HepG2 (cell line): ENCODE measurements at places on chromosomes 3 and 15.
A peak's percentile ranks its signal among the peaks of the same experiment; 100 is the strongest.

DNA sequence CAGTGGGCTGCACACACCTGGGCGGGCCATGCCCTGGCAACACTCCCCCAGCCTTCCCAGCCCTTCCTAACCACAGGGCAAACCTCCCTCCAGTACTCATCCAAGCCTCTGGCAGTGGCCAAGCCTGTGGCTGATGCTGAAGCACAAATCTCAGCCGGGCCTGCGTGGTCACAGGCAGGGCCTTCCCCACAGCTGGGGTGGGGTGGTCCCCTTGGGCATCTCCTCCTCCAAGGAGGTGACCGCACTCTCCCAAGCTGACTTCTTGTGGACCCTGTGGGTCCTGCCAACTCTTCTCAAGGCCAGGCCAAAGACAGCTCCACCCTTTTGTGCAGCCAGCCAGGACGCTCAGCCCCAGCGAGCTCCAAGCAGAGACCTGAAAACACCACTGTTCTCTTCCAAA lies 21.4 kb downstream of the GRAMD2A start:
- DNase-seq: no peak

- no peak for DNase-seq
These were observed 1.1 kb downstream of the SLCO2A1 start for GRCh38 chr3:134028486-134029255.

DNA sequence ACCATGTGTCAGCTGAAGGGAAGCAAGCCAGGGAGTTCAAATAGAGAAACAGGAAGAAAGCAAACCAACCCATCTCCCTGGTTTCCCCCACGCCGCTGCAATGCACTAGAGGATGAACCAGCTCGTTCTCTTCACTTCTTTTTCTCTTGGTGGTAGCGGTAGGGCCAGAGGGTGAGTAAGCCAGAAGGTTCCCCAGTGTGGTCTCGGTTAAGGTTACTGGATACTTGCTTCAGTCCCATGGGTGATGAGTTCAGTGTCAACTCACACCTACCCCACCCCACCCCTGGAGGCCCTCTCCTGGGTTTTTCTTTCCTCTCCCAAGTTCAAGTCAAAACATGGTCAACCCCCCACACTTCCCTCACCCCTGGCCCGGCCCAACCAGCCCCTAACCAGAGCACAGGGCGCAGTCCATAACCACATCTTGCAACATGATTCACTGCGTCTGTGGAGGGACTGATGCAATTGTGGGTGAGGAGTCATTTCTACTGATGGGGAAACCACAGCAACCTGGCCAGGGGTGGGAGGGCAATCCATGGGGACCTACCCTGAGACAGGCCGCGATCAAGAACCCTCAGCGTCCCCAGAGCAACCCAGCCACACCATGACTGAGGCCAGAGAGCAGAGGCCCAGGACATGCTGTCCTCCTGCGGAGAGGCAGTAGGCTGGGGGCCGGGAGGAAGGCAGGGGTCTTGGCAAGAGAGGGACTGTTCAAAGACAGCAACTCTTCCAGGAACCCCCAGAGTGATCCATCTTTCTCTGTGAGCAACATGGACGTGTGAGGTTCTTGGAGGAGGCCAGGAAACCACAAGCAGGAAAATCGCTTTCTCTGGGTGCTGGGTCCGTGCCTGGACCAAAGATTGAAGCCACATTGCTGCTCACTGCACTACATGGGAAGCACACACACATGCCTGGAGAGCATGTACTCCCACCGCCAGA lies 276.6 kb downstream of the UACA start:
- DNase-seq: no peak

- DNase-seq: no peak
These were observed 20.2 kb downstream of the TGFBR2 start for GRCh38 chr3:30626443-30627180.

DNA sequence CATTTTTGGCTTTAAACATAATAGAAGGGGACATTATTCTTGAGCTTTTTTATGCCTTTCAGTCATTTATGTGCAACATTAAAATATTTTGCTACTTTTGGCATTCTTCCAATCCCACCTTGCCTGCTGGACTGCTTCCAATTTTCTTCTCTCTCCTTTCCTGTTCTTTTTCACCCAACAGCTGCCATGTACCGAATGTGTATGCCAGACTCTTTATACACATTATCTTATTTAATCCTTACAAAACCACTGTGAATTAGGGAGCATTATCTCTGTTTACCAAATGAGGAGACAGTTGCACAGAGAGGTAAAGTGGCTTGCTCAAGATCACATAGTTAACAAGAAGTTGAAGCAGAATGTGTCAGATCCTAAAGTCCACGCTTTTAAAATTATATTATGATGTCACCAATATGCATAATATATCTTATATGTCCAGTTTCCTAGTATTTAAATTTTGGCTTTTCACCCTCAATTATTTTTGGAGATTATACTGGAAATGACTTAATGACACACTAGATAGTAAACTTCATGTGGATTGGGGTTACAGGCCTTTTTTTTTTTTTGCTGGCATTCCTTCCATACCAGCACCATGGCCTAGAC lies 231.5 kb downstream of the THRB start:
- DNase-seq: no peak

GRCh38 chr15:79948761-79949160 lies 22.2 kb downstream of the BCL2A1 start:
- no peak for DNase-seq

DNA sequence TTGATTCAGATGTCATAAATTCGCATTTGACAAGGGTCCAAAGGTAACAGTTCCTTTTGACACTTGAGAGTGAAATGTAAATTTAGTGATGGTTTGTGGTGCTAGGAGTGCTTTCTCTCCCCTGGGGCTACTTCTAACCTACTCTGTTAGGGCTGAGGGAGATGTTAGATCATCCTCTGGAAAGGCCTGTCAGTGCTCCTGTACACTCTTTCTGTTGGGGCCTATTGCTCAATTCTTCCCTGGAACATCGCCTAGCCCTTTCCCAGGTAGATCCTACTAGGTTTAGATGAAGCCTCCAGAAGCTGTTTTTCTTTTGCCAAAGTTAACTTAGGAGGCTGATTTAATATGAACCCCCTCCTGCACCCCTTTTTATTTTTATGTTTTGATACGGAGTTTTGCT lies 1.4 kb downstream of the PCCB start:
- no peak for DNase-seq

DNA sequence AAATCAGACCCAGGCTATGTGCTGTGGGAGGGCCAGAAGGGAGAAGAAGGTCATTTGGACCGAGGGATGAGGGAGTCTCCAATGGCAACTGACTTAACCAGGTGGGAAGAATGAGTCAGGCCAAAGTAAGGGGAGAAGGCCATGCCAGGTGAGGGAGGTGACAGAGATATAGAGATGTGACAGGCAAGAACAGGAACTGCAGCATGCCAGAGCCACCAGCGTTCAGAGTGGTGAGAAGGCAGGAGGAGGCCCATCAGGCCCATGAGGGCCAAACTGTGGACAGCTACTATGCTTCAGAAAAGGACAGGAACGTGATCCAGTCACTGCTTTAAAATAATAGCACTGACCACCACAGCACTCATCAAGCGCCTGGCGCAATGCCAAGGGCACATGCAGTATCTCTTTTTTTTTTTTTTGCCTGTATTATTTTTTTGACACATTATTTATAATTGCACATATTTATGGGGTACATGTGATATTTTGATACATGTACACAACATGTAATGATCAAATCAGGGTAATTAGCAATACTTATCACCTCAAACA lies 154.3 kb upstream of the IGF1R start:
- DNase-seq: no peak

- DNase-seq: no peak
These were observed 67.5 kb downstream of the PROS1 start for GRCh38 chr3:93906245-93906644.

DNA sequence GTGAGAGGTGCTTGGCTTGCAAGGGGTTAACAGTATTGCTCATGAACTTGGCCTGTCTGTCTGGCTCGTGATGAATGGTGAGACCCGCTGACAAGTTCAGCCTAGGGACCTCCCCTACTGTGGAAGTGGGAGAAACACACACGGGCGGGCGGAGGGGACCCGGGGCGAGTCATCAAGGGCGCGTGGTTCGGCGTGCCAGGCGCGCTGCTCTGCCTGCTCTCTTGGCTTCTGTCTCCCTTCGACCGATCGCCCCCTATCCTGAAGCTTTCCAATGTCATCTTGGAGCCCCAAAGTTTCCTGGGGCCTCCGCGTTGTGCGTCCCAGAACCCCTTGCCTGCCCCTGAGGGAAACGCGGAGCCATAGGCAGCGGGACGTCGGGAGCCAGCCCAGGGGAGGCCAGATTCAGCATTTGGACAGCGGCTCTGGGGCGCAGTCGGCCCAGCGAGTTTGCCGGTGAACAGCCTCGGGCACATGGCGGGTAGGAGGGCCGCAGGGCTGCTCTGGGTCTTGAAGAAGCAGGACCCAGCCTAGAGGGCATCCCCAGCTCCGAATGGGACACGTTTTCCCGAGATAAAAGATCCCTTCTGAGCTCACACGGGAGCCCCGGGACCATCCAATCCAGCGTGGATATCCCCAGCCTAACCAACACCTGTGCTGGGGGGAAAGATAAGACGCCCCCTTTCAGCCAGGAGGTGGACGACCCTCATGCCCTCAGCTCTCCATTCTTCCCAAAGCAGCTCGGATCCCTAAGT lies 27.0 kb upstream of the POLG start:
- peak; percentile 22 for DNase-seq

- DNase-seq: no peak
These were observed 11.7 kb upstream of the SPATA12 start for GRCh38 chr3:57048728-57049127.

- no peak for DNase-seq
These were observed 54.9 kb upstream of the ATP2B2 start for GRCh38 chr3:10560060-10560861.

GRCh38 chr3:132001036-132001435 lies 33.8 kb downstream of the CPNE4 start:
- DNase-seq: no peak

DNA sequence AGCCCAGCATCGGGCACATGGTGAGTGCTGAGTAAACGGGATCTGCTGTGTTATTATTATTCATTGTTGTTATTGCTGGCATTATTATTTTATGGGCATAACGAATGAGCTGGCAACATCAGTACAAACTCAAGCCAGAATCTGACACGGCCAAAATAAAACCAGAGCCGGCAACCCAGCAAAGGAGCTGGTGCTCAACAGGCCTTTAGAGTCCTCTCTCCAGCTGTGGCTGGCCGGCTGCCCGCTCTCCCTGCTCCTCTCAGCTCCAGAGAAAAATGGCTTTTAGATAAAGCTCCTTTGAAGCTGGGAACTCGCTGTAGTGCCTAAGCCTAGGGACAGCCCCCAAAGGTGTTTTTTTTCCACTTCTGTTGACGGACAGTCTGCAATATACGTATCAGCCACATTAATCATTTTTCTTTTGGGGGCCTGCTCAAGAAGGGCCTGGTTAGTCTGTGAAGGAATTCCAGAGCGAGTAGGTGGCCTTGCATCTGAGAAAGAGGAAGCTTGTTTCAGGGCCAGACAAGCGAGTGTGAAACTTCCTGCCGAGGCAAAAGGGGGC lies 193.9 kb upstream of the UBE2E1 start:
- no peak for DNase-seq

DNA sequence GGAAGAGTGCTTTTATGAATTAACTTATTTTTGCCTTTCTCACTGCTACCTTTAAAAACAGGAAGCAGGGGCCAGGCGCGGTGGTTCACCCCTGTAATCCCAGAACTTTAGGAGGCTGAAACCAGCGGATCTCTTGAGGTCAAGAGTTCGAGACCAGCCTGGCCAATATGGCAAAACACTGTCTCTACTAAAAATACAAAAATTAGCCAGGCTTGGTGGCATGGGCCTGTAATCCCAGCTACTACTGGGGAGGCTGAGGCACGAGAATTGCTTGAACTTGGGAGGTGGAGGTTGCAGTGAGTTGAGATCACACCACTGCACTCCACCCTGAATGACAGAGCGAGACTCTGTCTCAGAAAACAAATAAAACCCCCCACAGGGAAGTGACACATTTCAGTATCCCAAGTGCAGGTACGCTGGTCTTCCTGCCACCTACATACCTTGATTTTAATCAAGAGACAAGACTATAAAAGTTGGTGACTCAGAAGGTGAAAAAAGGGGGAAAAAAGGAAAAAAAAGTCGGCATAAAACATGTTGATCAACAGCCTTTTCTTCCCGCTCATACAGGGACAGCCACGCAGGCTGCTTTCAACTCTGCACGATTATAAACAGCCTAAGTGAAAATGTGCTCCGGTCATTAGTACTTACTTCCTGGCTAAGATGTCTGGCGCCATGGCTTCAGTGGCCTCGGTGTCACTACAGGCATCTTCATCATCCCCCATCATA lies 18.8 kb downstream of the PPP1R2 start:
- no peak for DNase-seq

DNA sequence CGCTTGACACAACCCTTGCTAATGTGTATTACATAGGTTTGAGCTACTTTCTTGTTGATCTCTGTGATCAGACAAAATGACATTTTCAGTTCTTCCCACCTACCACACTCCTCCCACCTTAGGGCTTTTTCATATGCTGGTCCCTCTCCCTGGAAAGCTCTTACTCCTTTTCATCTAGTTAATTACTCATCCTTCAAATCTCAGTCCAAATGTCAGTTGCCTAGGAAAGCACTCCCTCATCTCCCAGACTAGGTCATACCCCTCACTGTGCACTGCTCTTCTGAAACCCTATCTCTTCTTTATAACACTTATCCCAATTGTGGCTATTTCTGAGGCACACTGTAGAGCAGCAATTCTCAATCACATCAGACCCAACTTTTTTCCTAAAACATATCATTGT lies 7.3 kb downstream of the ZNF106 start:
- DNase-seq: no peak

DNA sequence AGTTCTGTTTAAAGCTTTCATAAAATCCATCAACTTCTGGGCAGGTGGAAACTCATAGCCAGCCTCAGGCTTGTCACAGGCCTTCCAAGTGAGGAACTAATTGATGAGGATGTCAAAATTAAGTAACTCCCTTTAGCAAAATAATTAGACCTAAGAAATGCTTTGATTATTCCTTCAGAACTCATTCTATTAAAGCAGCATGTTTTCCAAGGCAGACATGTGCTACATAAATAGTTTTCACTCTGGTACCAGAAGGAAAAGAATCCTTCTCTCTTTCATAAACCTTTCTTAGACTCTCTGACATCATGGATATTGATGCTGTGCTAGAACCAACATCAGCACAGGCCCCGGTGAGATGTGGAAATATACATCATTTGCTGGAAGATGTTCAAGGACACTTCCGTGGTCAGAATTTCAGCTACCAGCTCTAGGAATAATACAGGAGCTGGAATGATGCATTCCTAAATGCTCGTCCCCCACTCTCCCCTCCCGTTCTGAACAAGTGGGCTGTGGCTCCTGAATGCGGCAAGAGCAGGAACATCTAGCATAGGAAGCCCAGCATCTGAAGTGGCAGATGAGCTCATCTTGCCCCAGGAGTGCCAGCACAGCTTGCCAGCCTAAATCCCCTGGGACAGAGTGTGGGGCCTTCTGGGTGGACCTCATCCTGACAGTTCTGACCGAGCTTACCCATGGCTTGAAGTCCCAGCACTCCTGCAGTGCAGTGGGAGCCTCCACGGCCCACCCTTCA lies 82.4 kb downstream of the WWTR1 start:
- DNase-seq: peak; percentile 57

GRCh38 chr3:13504161-13504831 lies 24.2 kb downstream of the HDAC11 start:
- DNase-seq: no peak

DNA sequence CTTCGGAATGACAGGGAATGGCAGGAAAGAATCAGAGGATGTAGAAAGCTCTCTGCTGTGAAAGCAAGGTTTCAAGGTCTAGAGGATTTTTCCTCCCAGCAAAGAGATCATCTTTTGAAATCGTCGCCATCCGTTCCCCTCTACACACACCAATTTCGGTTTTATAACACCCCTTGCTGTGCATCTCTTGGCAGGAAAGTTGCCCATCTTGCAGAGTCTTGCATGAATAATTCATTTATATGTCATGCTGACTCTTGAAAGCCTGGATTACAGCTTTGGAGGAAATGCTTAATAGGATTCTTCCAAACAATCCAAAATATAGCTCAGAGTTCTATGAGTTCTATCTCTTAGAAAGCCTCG lies 262.7 kb downstream of the CHL1 start:
- DNase-seq: no peak
